ENCODE measurements at places on chromosomes 13 and 19. TPM values are rescaled to one million over a fixed set of nuclear protein-coding genes. Genes with fewer than 3 reads are reported as not detected.

Gene ABHD8
- 6.0 TPM for polyA plus RNA-seq

Gene LILRB4
- polyA plus RNA-seq, result not detected

Gene C19orf67
- not detected for polyA plus RNA-seq

DNA sequence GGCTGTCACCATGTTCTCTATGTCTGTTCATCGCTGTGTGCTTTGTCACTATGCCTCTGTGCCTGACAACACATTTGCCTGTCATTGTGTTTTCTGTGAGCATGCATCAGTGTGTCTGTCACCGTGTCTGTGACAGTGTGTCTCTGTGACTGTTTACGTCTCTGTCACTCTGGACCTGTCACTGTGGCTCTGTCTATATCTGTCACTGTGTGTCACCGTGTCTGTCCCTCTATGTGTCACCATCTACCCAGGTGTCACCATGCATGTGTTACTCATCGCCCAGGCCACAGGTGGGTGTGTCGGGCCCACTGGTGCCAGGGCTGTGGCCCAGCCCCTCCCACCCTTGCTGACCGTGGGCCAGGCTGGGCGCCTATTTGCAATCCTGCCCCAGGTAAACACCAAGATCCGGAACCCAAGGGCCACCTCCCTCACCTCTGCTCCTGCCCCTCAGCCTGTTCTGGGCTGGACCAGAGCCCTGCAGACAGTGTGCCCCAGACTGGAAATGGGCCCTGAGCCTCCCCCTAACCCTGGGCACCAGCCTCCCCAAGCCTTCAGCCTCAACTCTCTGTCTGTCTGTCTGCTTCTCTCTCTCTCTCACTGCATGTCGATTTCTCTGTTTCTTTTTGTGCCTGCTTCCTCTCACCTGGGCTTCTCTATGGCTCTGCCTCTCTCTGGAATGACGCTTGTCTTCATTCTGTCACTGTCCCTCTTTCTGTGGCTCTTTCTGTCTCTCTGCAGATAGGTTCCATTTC, 7.7 kb downstream of the IRF2BP1 start:
- no peaks in the 10 kb centered on the region for H3K36me3 ChIP-seq
- H3K27me3 ChIP-seq, result no peaks in the 10 kb centered on the region
- H3K27ac ChIP-seq, result no peak overlapping the region

DNA sequence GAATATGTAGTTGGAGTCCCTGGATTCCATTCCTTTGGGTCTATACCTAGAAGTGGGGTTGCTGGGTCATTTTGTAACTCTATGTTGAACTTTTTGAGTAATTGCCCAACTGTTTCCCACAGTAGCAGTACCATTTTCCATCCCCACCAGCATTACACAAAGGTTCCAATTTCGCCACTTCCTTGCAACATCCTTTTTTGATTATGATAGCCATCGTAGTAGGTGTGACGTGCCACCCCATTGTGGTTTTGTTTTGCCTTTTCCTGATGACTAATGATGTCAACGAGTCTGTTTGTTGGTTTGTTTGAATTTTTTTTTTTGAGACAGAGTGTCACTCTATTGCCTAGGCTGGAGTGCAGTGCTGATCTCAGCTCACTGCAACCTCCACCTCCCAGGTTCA, 3.3 kb upstream of the PEX11G start:
- no peaks in the 10 kb centered on the region for H3K27me3 ChIP-seq
- peak; percentile 67 for DNase-seq
- no peaks in the 10 kb centered on the region for H3K36me3 ChIP-seq
- H3K27ac ChIP-seq, result no peak overlapping the region
- H3K4me1 ChIP-seq, result peaks cover 12% of the 10 kb centered on the region

DNA sequence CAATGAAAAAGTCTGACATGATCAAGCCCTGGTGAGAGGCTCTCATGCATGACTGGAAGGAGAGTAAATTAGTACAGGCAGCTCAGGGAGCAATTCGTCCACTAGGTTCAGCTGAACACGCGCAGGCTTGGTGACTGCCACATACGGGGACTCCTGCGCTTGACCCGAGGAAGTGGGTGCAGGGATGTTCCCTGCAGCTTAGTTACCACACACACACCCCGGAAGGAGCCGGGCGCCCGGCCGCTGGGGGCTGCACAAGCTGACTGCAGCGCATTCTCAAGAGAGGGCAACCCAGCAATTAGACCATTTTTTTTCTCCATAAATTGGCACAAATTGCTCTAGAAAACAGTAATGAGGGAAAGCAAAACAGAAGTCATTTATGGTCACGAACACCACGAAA, 23.0 kb upstream of the MIER2 start:
- no peak overlapping the region for H3K27ac ChIP-seq
- no peak for DNase-seq
- no peak overlapping the region for H3K4me3 ChIP-seq
- no peaks in the 10 kb centered on the region for H3K27me3 ChIP-seq
- H3K4me1 ChIP-seq, result no peaks in the 10 kb centered on the region
